ENCODE measurements at places on chromosomes 7 and 10.
A peak's percentile ranks its signal among the peaks of the same experiment; 100 is the strongest.

GRCh38 chr10:124446830-124447750 lies 2.7 kb downstream of the NKX1-2 start:
- no peak for DNase-seq

- no peak for DNase-seq
Measured at GRCh38 chr7:81234896-81235295, 316.0 kb upstream of the SEMA3C start.

- DNase-seq = no peak
Measured at GRCh38 chr7:106178593-106179134, 66.6 kb upstream of the SYPL1 start.

- no peak for DNase-seq
Measured at GRCh38 chr10:57830877-57831560, 436.7 kb downstream of the IPMK start.

DNA sequence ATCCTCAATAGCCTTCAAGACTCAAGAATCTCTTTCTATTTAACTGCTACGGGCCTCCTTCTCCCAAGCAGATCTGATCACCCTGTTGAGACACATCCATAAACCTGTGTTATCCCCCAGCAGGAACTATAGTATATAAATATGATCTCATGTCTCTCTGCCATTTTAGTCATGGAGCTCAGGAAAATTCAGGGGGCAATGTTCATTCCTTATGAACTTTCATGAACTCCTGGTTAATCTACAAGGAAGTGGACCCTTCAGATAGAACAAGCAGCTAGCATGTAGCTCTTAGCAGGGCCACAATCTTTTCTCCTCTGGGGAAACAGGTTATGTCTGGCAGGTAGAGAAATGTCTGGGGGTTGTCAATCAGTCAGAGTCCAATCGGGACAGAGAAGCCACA lies 8.9 kb downstream of the PRR15 start:
- DNase-seq = no peak

DNA sequence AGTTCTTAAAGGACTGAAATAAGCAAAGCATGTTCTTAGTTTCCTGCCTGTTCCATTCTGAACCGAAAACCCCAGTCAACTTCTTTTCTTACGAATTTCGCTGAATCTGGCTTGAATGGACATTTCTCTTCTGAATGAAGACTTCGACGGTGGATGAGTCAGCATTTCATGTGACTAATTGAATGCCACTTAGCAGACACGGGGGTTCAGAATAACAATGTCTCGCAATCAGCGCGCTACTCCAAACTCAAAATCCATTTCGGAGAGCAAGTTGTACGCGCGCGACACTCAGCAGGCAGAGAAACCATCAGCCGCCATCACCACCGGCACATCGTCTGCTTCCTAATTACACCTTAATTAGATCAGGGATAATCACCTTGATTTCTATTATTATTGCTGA lies 239.0 kb upstream of the KLF6 start:
- no peak for DNase-seq

DNA sequence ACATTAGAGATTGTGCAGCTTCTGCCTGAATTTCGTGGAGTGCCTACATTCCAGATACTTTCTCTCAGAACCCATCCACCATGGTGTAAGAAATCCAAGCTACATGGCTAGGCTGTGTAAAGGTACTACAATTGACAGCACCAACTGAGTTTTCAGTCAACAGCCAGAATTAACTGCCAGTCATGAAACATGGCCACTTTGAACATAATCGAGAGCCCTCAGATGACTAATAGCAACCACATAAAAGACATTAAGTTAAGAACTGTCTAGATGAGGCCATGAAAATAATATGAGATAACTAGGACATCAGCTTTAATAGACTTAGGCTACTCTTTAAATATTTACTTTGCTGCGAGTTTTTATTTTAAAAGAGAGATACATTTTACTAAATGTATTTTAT lies 1106.8 kb upstream of the LRRTM3 start:
- DNase-seq = no peak

DNA sequence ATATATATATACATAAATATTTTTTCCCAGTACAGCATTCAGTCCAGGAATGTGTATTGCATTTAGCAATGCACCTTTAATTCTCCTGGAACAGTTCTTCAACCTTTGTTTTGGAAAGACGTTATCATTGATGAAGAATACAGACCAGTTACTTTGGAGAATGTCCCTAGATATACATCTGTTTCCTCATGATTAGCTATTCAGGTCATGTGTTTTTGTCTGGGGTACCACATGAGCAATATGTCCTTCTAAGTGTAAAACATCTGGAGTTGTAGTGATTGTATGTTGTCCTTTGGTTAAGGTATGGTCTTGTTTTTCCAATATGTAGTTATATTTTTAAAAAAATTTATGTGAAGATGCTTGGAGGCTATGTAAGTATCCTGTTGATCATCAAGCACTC lies 10.2 kb downstream of the BZW2 start:
- DNase-seq = no peak

GRCh38 chr7:130293521-130293920 lies 560 bp downstream of the CPA4 start:
- no peak for DNase-seq

GRCh38 chr10:79435271-79436065 lies 10.0 kb downstream of the ZCCHC24 start:
- no peak for DNase-seq

- DNase-seq = no peak
Measured at GRCh38 chr7:105319578-105319977, 69.1 kb downstream of the SRPK2 start.

DNA sequence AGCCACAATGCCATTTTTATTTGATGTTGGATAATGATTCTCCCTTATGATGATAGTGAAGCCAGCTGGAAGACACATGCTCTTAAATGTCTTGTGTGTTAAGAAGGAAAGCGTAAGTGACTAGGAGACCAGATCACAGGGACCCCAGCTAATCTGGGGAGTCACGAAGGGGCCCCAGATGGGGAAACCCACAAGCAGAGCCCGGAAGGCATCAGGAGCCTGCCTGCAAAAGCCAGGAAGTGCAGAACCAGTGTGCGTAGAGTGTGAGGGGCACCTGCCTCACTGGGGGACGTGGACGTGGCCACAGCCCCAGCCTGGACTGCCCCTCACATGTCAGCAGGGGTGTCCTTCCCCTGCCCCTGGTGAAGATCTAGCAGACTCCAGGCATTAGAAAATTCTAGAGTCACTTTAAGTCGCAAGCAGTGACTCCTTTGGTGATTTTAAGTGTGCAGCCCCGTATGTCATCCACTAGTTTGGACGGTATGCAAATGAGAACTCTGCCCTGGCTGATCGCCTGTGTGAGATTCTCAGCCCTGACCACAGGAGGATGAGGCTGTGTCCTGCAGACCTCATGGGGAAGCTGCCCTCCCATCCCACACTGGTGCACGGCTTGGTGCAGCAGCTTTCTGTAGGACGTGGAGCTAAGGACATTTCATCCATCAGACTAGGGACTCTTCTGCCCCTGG lies 243.0 kb downstream of the WDR37 start:
- no peak for DNase-seq

GRCh38 chr7:147911201-147911601 lies 679.4 kb upstream of the C7orf33 start:
- no peak for DNase-seq

GRCh38 chr7:131329176-131329570 lies 1.5 kb downstream of the MKLN1 start:
- DNase-seq = no peak

- no peak for DNase-seq
Measured at GRCh38 chr10:6204063-6204340, 1.3 kb downstream of the PFKFB3 start.

- DNase-seq = no peak
Measured at GRCh38 chr7:80957226-80957777, 38.5 kb upstream of the SEMA3C start.

- DNase-seq = no peak
Measured at GRCh38 chr10:60870416-60870728, 73.6 kb downstream of the RHOBTB1 start.

- no peak for DNase-seq
Measured at GRCh38 chr7:85074-85882, 107.1 kb upstream of the FAM20C start.

- no peak for DNase-seq
Measured at GRCh38 chr7:71408271-71408670, 276.3 kb downstream of the GALNT17 start.

DNA sequence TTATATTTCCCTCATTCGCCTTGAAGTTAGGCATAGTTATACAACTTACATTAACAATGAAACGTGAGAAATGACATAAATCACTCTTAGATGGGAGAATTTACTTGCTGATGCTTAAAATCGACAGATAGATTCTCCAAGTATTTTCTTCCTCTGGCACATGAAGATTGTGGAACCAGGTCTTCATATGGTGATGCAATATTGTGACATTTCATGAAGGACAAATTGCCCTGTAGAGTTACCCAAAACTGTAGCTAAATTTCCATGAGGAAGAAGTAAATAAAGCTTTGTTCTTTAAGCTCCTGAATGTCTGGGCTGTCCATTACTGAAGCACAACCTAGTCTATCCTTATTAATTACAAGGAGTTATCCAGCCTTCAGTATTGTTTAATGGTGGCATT lies 353.1 kb downstream of the THSD7A start:
- peak; percentile 10 for DNase-seq

DNA sequence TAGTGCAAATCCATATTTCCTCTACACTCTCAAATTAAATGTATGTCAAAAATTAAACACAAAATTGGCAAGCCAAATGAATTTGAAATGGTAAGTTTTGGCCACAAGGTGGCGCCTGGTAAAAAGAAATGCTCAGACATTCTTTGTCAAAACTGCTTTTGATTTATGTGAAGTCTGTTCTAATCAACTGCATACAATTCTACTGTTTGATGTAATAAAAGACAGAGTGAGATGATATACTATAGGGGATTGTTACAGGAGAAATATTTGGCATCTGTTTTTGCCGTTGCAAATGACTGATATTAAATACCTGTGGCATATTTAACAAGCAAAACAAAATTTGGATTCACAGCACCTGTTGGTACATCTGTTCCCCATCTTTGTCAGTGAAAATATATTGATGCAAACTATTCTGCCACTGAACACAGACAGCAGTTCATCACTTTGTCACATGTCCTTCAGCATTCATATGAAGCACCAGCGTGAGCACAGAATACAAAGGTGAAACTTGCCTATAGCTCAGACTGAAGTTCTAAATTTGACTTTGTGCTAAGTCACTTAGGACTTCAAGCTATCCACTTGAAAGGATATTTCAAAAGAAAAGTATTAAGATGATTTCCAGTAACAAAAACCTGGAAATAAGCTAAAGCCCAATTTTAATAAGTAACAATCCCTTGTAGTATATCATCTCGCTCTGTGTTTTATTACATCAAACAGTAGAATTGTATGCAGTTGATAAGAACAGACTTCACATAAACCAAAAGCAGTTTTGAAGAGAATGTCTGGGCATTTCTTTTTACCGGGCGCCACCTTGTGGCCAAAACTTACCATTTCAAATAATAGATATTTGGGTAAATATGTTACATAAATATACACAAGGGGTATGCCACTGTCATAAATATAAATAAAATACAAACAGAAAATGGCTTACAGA lies 10.2 kb upstream of the CH25H start:
- DNase-seq = peak; percentile 67

GRCh38 chr7:115911465-115911864 lies 119.1 kb downstream of the TFEC start:
- no peak for DNase-seq

GRCh38 chr7:131381069-131381838 lies 53.6 kb downstream of the MKLN1 start:
- DNase-seq = no peak

DNA sequence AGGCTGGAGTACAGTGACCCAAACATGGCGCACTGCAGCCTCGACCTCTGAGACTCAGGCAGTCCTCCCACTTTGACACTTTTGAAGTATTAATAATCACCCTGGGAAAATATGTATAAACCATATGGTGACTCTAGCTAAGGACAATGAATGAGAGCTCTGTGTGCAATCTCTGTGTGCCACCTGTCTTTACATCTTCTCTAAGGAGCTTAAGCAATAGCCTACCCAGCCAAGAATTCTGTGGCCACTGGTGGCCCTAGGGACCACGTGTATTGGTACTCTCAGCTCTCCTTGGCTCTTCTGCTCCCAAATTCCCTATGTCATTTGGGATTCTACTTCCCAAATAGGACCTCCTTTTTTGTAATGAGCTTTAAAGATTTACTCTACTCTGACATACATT lies 23.7 kb downstream of the FGF8 start:
- no peak for DNase-seq

- no peak for DNase-seq
Measured at GRCh38 chr7:39360038-39360437, 206.2 kb upstream of the YAE1 start.

Measured in CD14-positive monocyte (primary cell).